Putamen (tissue), 1 donor: ENCODE measurements at places on chromosomes 16 and 17.

GRCh38 chr17:77865112-77865611, 93.3 kb upstream of the TNRC6C start:
- no peak for DNase-seq

GRCh38 chr16:76650582-76650981, 373.4 kb downstream of the CNTNAP4 start:
- no peak for DNase-seq

GRCh38 chr16:23293016-23293415, 9.1 kb upstream of the SCNN1B start:
- no peak for DNase-seq

DNA sequence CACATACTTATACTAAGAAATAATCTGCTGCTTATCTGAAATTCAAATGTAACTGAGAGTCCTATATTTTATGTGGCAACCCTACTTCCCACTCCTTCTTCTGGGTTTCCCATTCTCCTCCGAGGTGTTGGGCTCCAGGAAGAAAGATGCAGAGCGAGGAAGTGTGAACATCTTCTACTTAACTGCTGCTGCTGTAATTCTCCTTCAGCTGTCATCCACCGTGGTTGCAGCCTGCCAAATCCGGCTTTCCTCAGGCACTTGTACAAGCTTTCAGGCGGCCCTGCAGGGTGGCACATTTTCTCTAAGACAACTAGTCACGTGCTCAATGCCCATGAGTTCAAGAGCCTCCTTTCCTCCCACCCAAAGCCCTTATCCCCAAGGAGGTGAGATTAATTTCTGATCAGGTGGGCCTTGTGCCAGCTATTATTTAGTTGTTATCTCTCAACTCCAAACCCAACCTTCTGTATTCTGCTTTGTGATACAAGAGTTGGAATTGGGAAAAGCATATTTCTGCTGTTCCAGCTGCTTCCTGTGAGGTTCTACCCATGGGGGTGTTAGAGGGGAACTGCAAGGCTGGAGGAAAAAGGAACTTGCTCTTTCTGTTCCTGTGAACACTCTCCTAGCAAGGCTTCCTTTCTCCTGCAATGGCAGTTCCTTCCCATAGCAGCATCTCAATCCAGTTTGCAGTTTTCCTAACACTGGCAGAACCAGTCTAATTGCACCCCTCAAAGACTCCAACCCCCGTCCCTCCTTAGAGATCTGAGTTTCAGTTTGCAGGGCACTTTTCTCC, 67.6 kb upstream of the RBBP6 start:
- peak; percentile 10 for DNase-seq

DNA sequence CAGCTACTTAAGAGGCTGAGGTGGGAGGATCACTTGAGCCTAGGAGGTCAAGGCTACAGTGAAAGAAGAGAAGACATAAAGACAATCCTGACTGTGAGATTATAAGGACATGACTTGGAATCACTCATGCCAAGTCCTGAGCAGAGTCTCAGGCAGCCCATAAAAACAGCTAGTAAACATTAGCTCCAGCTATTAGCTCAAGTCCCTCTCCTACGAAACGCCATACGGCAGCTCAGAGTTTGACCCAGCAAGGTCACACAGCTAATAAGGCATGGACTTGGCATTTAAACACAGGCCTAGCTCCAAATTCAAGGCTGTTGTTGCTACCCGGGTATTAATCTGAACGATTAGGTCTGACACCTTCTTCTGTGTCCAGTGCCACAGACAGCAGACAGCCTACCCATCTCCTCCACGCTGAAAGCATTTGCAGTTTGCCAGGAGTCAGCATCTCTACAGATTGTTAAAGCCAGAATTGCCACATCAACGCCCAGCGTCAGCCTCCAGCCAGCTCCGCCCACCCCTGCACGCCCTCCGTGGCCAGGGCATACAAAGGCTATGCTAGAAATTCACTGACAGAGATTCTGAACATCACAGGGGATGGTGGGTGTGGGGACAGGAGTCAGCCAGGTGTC, 9.9 kb upstream of the TMEM114 start:
- no peak for DNase-seq

DNA sequence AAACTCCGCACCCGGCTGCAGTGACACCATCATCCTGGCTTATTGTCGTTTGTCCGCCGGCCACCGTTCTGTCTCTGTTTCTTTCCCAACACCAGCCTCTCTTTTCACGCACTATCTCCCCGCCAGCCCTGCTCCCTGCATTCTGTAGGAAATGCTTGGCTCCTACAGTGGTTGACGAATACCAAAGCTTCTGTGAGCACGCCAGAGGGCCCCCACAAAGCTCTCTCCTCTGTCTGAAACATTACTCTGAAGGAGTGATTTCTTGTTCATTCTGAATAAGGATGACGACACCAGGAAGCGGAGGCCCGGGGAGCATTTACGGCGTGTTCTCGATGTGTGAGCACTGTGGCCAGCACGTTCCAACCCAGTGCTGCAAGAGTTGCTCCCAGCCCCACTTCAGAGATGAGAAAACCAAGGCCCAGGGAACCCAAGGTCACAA, 58.8 kb downstream of the ADCY9 start:
- no peak for DNase-seq

DNA sequence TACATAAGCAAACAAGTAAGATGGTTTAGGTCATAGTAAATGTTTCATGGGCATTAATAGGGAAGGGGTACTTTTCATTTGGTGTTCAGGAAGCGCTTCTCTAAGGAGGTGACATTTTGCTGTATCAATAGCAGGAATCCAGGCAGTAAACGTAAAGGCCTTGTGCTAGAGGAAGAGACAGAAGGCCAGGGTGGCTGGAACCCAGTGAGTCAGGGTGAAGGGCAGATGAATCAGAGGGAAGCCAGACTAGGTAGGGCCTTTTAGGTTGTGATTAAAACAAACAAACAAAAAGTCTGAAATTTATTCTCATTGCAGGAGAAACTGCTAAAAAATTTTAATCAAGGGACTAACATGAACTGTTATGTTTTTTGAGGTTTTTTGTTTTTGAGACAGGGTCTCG, 6.5 kb downstream of the BMERB1 start:
- DNase-seq = no peak

DNA sequence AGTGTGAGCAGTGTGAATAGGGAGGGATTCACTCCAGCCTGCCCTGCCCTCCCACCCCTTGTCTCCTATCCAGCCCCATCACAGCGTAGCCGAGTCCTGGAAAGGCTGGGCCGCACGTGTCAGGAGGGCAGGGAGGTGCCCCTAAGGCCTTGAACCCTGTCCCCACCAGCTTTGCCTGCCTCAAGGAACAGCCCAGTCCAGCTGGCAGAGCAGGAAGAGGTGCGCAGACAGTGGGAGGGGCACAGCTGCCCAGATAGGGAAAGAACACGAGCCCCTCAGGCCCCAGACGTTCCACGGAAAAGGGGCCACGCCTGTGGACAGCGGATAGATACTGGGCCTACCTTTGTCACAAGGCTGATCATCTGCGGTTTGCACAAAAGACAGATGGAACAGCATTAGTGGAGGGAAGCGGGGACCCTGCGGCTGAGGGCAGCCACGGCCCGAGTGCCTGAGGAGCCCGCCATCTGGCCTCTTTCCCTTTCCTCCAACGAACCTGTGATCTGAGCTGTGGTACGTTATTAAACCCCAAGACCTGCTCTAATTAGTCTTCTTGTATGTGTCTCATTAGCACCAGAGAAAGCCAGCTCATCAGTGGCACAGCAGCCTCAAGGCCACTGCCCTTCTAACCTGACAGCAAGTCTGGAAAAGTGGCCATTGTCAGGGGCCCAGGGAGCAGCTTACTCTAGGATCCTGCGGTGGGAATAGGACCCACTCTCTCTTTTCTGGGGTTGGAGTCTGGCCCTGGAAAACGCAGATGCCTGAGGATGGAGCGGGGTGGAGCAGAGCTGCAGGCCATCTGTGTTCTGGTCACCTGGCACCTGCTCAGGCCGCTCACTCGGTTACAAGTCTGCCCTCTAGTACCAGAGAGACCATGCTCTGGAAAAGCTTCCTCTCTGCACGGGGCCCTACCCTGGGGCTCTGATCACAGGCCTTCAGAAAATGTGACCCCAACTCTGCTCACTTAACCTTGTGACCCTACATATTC, 16.3 kb downstream of the MPP3 start:
- no peak for DNase-seq

DNA sequence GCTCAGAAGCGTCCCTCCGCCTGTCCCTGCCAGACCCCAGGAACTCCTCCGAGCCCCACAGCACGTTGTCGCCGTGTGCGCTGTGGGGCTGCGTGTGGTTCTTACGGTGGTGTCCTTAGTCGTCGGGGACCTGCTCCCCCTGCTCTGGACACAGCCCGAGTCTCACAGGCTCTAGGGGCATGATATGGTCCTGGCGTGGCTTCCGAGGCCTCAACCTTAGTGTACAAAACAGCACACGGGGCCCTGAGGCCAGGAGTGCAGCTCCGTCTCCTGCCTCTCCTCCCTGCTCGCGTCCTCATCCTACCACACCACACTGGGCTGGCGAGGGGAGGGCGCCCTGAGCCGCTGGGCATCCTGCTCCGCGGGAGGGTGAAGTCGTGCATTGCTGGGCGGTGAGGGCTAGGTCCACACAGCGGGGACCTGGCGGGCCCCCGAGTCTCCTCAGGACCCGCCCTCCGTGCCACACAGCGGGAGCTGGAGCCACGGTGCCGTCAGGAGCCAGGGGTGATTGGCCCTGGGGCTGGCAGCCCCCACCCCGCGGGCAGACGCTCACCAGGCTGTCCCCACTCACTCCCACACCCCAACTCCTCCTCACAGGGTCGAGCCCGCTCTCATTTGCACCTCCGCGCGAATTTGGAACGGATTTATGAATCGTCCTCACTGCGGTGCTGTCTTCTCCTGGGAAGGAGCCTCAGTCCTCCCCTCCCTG, 1.2 kb upstream of the MAFG start:
- DNase-seq = no peak

DNA sequence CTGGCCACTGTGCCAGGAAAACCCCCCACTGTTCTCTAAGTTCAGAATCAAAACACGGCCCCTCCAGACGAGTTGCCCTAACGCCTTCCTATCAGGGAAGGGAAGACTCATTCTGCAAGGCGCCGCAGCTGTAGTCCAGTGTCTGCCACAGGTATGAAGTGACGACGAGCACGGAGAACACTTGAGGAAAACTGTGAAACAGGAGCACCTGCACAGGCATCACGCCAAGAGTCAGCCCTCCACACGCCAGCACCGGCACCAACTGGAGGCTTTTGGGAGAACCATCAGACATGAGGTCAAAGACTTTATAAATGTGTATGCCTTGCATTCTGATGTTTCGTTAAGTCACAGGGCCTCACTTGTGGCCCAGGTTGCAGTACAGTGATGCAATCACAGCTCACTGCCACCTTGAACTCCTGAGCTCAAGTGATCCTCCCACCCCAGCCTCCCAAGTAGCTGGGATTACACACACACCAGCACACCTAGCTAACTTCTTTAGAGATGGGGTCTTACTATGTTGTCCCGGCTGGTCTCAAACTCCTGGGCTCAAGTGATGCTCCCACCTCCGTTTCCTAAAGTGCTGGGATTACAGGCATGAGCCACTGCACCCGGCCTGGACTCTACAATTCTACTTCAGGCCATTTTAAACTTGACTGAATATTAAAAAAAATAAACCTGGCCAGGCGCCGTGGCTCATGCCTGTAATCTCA, 22.9 kb downstream of the KLHDC4 start:
- no peak for DNase-seq

- DNase-seq = no peak
These were observed 571 bp downstream of the TIMP2 start for GRCh38 chr17:78924481-78925151.

GRCh38 chr17:2707721-2708584, 3.6 kb downstream of the CLUH start:
- peak; percentile 62 for DNase-seq

DNA sequence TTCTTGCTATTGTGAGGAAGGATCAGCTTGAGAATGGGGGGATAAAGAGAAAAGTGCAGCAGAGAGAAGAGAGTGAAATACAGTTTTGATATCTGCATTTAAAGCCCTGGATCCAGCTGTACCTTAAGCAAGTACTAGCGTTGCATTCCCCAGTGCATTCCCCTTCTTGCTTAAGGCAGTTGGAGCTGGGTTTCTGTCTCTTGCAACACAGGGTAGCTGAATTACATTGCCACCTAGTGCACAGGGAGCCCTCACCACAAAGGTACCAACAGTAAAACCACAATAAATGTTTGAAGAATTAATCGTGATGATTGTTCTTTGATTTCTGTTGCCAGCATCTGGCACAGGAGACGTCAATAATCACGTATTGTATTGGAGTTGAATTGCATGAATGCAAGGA, 588.7 kb downstream of the RBFOX1 start:
- no peak for DNase-seq

DNA sequence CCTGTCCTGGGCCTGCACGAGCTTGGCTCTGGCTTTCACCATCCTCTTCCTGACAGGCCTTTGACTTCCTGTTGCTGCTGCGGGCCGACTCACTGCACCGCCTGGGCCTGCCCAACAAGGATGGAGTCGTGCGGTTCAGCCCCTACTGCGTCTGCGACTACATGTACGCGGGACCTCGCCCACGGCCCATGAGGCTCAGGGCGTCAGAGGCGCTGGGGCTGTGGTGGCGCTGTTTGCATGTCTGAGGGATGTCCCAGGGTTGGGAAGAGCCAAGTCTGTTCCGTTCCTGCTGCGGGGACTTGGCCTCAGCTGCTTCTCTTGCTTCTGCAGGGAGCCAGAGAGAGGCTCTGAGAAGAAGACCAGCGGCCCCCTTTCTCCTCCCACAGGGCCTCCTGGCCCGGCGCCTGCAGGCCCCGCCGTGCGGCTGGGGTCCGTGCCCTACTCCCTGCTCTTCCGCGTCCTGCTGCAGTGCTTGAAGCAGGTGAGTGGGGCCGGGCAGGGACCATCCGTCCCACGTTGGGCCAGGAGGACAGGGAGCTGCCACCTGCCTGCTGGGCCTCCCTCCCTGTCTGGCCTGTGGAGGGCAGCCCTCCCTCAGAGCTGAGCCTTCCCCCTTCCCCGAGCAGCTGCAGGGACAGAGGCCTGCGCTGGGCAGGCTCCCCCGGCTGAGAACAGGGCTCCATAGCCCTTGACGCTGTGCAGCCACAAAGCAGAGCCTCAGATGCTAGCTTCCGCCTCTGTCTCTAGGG, 23.8 kb downstream of the TSC2 start:
- DNase-seq = no peak

DNA sequence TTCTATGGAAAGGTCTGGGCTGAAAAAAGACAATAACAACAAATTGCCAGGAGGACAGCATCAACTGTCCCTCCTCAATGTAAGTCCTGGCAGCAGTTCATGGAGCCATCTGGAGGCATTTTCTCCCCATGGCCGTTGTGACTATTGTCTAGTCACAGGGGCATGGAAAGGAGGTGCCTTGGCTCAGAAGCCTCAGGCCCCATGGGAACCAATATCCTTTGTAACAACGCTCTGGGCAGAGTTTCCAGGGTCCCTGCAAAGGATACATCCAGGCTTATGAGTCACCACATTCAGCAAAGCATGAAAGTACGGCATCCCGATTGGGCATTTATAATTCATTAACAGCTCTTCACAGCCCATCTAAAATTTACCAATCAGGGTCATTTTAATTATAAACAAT, 85.2 kb downstream of the GLG1 start:
- DNase-seq = peak; percentile 45
